ENCODE measurements at places on chromosomes 12 and 14. TPM values are rescaled to one million over a fixed set of nuclear protein-coding genes. Genes with fewer than 3 reads are reported as not detected.

- H3K27ac ChIP-seq: peak overlapping the region; percentile 14
- peaks cover 38% of the 10 kb centered on the region for H3K4me1 ChIP-seq
- H3K27me3 ChIP-seq: no peaks in the 10 kb centered on the region
- no peak for DNase-seq
These were observed 37.8 kb downstream of the ATF7IP start for GRCh38 chr12:14403293-14403692.

DNA sequence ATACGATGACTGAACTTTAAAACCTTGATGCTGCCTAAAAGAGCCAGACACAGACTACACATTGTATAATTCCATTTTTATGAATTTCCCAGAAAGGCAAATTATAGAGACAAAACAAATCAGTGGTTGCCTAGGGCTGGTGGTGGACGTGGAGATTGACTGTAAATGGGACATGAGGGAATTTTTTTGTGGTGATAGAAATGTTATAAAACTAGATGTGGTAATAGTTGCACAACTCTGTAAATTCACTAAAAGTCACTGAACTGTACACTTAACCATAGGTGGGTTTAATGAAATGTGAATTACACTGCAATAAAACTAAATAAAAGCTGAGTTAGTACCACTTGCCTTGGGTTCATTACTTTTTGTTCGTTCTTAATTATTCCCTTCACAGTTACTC lies 72.1 kb downstream of the PLEKHA5 start:
- H3K4me3 ChIP-seq: no peak overlapping the region
- no peaks in the 10 kb centered on the region for H3K36me3 ChIP-seq
- no peak for DNase-seq

- H3K4me1 ChIP-seq: no peaks in the 10 kb centered on the region
- H3K27me3 ChIP-seq: no peaks in the 10 kb centered on the region
- H3K4me3 ChIP-seq: no peak overlapping the region
- peak; percentile 66 for DNase-seq
- H3K27ac ChIP-seq: no peak overlapping the region
These were observed 1.9 kb upstream of the DCAF4 start for GRCh38 chr14:72924337-72924736.

DNA sequence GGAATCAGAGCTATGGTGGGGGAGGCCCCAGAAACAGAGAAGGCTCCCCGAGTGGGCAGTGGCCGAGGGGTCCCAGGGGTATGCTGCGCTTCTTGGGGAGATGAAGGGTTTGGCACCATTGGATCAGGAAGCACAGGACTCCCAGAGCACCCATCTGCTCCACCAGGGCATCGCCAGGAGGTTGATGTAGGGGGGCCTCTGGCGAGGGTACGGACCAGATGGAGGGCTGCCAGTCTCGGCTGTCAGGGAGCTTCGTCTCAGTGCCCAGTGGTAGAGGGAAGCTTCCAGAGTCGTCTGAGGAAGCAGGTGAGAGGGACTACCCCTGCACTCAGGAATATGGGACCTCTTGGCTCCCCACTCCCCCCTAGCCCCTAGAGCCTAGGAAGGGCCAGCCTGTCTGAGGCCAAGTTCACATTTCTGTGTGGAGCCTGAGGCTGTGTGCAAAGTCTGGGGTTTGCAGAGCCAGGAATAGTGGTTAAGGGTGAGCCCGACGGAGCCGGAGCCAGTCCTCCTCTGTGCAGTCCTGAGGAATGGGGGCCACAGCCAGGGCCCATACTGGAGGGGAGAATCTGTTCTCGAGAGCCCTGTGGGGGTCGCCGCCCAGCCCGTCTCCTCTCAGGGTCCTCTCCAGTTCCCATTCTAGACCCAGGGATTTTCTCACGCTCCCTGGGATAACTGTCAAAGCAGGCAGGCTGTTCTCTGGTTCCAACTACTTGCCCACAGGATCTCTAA lies 10.2 kb downstream of the SLC48A1 start:
- no peaks in the 10 kb centered on the region for H3K27me3 ChIP-seq
- peaks cover 26% of the 10 kb centered on the region for H3K4me1 ChIP-seq
- DNase-seq: no peak
- H3K4me3 ChIP-seq: no peak overlapping the region
- H3K27ac ChIP-seq: no peak overlapping the region

- H3K27ac ChIP-seq: no peak overlapping the region
- H3K36me3 ChIP-seq: no peaks in the 10 kb centered on the region
- H3K4me1 ChIP-seq: no peaks in the 10 kb centered on the region
- no peak overlapping the region for H3K4me3 ChIP-seq
- no peaks in the 10 kb centered on the region for H3K27me3 ChIP-seq
These were observed 12.0 kb upstream of the PIP4K2C start for GRCh38 chr12:57579011-57579410.

DNA sequence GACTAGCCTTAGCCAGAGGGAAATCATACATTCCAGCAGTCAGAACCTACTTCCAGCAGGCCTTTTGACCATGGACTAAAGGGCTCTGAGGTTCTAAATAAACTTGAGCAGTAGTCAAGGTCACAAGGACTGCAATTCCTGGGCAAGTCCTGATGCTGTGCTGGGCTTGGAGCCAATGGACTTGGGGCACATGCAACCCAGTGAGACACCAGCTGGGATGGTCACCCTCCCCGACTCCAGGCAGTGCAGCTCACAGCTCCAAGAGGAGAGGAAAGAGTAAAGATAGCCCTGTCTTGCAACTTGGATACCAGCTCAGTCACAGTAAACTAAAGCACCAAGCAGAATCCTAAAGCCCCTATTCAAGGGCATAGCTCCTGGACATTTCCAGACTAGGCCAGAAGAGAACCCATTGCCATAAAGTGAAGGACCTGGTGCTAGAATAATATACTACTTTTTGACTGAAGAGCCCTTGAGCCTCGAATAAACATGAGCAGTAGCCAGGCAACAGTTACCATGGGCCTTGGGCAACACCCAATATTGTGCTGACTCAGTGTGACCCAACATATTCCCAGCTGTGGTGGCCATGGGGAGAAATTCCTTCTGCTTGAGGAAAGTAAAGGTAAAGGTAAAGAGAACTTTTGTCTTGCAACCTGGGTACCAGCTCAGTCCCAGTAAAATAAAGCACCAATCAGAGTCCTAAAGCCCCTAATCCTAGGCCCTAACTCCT lies 226.2 kb upstream of the CLEC14A start:
- H3K27ac ChIP-seq: no peak overlapping the region
- no peaks in the 10 kb centered on the region for H3K27me3 ChIP-seq
- no peak overlapping the region for H3K4me3 ChIP-seq
- no peaks in the 10 kb centered on the region for H3K36me3 ChIP-seq
- H3K4me1 ChIP-seq: no peaks in the 10 kb centered on the region

DNA sequence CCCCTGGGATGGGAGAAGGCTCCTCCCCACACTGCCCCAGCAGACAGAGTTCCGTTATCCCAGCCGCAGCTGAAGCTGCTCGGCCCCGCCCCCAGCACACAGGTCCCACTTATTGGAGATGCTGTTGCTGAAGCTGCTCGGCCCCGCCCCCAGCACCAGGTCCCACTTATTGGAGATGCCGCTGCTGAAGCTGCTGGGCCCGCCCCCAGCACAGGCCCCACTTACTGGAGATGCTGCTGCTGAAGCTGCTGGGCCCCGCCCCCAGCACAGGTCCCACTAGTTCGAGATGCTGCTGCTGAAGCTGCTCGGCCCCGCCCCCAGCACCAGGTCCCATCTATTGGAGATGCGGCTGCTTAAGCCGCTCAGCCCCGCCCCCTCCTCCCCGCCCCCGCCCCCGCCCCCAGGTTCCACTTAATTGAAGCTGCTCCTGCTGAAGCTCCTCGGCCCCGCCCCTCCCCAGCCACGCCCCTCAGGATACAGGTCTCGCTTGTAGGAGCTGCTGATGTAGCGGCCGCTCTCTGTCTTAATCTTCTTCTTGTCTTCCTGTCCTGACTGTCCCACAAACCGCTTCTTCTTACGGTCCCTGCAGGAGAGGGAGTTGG lies 12.0 kb downstream of the CFAP73 start:
- DNase-seq: no peak
- H3K36me3 ChIP-seq: peaks cover 83% of the 10 kb centered on the region
- H3K4me1 ChIP-seq: no peaks in the 10 kb centered on the region
- H3K27ac ChIP-seq: no peak overlapping the region

Gene TTC6
- total RNA-seq: not detected

- no peaks in the 10 kb centered on the region for H3K27me3 ChIP-seq
- no peaks in the 10 kb centered on the region for H3K4me1 ChIP-seq
- no peak overlapping the region for H3K27ac ChIP-seq
- no peak for DNase-seq
These were observed 143.5 kb upstream of the AMIGO2 start for GRCh38 chr12:47223031-47223847.

Gene HIGD1C
- not detected for total RNA-seq

Gene KRT8
- total RNA-seq: 199 TPM

- peaks cover 12% of the 10 kb centered on the region for H3K4me1 ChIP-seq
- no peak overlapping the region for H3K4me3 ChIP-seq
- no peak overlapping the region for H3K27ac ChIP-seq
- DNase-seq: no peak
- no peaks in the 10 kb centered on the region for H3K36me3 ChIP-seq
These were observed 87.3 kb downstream of the PHLDA1 start for GRCh38 chr12:75944097-75944904.

- H3K4me1 ChIP-seq: no peaks in the 10 kb centered on the region
- no peaks in the 10 kb centered on the region for H3K36me3 ChIP-seq
- H3K4me3 ChIP-seq: no peak overlapping the region
These were observed 81.0 kb downstream of the NTS start for GRCh38 chr12:85955127-85955526.

DNA sequence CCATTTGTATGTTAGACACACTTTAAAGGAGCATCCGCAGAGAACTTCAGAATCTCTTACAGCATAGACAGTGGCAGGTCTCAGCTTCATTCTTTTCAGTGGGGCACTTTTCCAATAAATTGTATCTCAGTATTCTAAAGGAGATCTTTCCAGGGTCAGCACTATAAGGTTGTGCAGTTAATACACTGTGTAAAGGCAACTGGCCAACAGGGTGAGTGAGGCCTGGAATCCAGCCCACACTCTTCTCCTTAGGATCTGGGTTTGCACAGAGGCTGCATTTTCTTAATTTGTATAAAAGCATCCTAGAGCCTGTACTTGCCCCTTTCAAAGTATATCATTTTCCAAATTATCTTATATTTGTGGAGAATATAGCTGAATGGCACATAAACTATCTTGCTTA lies 94.2 kb downstream of the MYF5 start:
- DNase-seq: no peak
- H3K27me3 ChIP-seq: no peaks in the 10 kb centered on the region
- H3K36me3 ChIP-seq: peaks cover 5% of the 10 kb centered on the region
- no peak overlapping the region for H3K27ac ChIP-seq
- peaks cover 7% of the 10 kb centered on the region for H3K4me1 ChIP-seq

Gene CISTR
- 3.7 TPM for total RNA-seq

DNA sequence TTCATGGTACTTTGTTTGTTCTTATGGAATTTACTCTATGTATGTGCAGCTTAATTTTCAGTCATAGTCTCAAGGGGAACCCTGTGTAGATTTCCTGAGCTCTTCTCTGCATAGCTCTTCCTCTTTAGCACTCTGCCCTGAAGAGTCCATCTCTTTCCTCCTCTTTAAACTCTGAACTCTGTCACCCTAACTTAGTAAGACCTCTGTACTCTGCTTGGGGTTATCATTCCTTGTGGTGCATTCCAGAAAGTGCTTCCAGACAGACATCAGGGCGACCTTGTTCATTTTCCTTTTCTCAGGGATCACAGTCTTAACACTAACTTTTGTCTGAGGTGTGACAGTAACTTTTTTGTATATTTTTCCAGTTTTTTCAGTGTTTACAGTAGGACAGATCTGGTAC lies 179.3 kb downstream of the RAD51B start:
- no peak overlapping the region for H3K27ac ChIP-seq
- DNase-seq: no peak
- H3K27me3 ChIP-seq: no peaks in the 10 kb centered on the region
- H3K4me3 ChIP-seq: no peak overlapping the region

DNA sequence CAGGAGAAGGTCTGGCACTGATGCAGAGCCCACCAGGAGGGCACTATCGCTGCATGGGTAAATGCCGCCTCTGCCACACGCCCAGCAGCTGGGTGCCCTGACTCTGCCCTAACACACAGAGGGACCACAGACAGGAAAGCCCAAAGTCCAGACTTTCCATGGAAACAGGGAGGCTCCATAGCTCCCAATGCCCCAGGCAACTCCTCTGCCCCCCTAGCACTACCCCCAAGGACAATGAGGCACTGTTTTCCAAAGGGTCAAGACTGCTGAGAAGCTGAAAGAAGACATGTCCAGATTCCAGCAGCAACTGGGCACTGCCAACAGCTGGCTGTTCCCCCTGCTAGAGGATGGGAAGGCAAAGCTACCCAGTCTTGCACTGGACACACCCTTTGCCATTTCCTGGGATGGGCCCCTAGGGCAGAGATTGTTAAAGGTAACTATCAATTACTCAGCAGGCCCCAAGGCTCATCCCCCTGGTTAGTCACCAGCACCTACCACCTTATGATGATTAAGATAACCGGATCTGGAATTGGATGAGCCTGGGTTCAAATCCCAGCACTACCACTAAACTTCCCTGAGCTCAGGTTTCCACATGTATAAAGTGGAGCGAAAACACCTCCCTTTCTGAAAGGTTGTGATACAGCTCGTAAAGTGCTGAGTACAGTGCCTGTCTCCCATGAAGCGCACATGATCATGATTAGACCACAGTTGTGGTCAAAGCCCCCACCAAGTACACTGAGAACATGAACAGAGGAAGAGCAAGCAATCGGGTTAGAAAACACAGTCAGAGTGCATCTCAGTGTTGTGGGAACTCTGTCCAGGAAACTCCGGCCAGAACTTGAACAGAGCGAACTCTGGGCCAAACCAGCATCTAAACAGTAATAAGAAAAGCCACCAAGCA lies 3.3 kb downstream of the PXN start:
- no peaks in the 10 kb centered on the region for H3K36me3 ChIP-seq
- no peaks in the 10 kb centered on the region for H3K27me3 ChIP-seq
- peaks cover 82% of the 10 kb centered on the region for H3K4me1 ChIP-seq
- H3K4me3 ChIP-seq: no peak overlapping the region

All from right atrium auricular region (tissue), 2 donors.